GM19239 (cell line): ENCODE measurements at places on chromosomes 16 and 17.

DNA sequence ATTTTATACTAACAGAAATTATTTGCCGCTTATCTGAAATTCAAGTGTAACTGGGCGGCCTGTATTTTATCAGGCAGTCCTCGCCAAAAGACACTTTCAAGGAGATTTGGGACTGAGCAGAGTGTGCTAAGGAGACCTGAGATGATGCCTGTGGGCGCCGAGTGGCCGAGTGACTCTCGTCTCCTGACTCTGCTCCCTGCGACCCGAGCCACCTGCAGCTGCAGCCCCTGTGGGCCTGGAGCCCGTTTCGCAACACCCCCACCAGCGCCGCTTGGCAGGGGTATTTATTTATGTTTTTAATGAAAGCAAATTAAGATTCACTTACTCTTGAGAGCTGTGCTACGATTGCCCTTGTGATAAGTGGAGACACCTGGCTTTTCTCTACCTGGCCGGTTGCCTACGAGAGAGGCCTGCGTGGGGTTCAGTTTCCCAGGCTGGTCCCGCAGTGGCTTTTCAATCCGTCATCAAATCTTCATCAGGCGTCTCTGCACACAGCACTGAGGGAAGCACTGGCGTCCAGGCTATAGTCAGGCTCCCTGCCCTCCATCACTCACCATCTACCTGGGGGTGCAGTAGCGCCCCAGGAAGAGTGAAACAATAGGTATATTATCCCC, 124.0 kb downstream of the SEC14L1 start:
- no peak for DNase-seq

GRCh38 chr17:45813048-45813725, 29.1 kb downstream of the CRHR1 start:
- DNase-seq, result no peak

DNA sequence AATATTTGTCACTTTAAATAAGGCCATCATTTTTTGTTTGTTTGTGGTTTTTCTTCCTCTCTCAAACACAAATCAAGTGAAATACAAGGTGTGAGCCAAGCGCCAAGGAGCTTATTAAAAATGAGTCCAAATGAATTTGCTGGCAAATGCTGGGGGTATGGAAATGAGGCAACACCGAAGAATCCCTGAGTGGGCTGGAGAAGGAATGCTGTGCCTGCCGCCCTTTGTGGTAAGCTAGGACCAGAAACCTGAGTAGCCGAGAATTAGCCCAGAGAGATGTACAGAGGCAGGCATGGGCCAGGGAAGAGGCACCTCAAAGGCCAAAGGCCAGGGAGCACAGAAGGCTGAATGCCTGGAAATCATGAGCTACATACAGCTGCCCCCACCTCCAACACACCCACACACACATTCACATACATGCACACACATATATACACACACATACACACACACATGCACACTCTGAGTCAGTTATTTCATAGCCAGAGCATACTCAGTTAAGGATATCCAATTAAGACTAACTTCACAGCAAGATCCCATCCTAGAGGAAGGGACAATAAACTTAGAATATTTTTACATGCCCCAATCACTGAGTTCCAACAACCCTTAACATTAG, 266.1 kb upstream of the DYNLRB2 start:
- no peak for DNase-seq

DNA sequence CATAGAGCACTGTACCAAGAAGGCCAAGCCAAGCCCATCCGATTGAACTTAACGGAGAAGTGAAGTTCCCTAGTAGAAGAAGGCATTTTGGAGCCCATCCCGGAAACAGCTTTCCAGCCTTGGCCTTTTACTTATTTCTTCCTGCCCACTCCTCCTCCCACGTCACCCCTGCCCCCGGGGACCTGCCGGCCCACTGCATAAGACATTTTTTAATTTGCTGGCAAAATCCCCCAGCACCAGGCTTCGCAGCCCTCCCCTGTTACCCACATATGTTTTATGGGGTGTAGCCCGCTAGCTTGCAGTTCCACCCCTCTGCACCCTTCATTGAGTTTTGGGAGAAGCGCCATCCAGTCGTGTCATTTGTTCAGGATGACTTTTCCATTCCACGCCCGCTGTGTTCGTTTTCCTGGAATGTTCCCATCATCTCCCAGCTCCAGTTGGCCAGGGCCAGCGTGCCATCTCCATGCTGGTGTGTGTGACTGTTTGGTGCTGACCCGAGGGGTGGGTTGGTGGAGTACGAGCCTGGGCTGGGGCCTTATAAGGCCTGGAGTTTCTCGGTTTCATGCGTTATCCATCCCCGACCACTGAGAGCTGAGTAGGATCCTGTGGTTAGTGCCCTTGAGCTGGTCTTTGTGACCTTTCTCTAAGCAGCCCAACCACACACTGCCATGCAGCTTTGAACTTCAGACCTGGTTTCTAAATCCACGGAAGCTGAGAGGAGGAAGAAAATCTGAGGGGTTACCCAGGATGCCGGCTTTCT, 20.0 kb upstream of the TBX2 start:
- DNase-seq, result no peak

GRCh38 chr16:11640987-11641817, 27.1 kb upstream of the SNN start:
- DNase-seq, result no peak

- DNase-seq, result no peak
Measured at GRCh38 chr16:14957576-14958322, 17.1 kb upstream of the PDXDC1 start.

DNA sequence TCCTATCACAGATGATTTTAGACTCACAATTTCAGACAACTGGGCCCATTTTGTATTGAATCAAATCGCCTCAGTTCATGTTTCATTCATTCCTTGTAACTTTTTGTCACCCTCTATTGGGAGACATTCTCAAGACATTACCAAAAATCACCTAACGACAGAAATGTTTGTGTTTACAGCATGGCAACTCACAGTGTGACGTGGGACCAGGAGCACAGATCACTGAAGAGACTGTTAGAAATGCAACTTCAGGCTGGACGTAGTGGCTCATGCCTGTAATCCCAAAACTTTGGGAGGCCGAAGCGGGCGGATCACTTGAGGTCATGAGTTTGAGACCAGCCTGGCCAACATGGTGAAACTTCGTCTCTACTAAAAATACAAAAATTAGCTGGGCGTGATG, 249.6 kb downstream of the NTN1 start:
- DNase-seq, result no peak

DNA sequence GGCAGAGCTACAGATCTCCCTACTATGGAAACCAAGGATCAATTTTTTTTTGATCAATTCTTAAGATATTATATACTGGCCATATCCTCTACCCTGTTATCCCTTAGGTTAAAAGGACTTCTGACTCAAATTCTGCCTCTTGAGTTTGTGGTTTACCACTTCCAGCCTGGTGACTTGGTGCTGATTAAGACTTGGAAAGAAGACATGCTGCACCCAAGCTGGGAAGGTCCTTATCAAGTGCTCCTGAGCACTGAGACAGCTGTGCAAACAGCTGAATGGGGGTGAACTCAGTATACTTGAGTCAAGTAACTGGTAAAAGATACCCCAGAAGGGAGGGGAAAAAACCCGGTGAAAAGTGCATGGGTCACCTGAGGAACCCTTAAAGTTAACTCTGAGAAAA, 20.5 kb upstream of the SPACA3 start:
- DNase-seq, result no peak

GRCh38 chr17:38908676-38909181, 16.7 kb upstream of the LASP1NB start:
- no peak for DNase-seq

- DNase-seq, result no peak
Measured at GRCh38 chr17:79702034-79702433, 28.7 kb upstream of the ENPP7 start.

- DNase-seq, result peak; percentile 59
Measured at GRCh38 chr16:28192806-28193529, 18.8 kb downstream of the XPO6 start.

- DNase-seq, result no peak
Measured at GRCh38 chr16:88369447-88370008, 13.2 kb upstream of the ZNF469 start.

DNA sequence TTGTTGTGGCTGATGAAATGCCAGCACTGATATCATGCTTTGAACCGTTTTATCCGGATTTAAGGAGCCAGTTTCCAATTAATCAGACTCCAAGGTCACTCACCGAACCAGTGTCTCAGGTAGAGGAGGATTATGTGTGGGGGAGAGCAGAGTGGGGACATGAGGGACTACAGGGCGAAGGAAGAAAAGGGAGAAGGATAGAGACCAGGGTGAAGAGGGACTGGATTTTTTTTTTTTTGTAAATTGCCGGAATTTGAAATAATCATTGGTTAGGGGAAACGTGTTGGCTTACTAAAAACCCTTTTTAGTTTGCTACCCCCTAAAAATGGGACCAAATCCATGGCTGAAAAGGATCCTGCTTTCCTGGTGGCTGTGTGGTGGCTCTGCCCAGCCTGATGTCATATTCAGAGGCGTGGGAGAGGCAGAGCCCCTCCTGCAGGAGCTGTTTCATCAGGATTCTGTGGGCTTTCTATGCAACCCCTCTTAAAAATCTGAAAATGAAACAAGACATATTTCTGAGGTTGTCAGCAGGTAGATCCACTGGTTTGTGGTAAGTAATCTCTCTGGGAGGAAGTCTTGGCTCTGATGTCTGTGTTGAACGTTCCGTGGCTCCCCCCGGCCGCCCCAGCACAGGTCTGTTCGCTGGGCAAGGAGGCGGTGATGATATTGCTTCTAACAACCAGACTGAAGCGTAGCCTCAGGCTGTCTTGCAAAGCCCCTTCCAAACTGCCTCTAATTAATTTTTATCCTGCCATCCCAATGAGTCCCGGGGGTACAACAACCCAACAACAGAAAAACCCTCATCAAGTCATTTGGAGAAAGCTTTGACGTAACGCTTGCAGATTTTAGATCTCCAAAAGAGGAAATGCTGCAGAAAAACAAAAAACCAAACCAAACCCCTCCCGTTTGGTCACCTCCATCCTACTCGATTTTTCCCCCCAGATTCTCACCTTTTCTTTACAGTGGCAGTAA, 143.0 kb upstream of the ZFHX3 start:
- DNase-seq, result no peak

DNA sequence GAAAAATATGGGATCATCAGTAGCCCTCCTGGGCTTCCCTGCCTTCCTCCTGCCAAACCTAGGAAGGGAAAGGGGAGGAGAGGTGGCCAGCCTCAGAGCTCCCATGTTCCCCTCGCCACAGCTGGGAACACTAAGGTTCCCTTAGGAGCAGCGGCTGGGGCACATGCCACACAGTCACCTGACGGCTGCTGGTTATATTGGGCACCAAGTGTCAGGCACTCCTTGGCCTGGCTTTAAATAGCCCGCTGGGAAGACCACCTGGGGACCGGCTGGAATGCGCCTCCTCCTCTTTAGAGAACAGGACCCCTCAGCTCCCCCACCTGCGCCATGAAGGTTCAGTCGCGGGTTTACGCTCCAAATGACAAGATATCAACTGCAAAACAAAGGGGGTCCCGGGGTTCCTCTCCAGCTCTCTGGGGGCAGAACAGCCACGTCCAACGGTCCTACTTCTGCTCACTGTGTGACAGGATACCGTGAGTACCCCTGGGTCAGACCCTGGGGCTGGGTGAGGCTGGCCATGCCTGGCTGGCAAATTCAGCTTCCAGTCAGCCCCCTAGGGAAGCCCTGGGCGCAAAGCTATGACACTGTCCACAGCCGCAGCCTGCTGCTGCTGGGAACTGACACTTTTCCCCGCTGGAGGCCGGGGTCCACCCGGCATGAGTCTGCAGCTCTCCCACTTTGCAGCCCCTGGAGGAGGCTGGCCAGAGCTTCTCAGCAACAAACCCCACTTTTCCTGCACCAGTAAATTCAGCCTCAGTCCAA, 3.3 kb downstream of the SMIM5 start:
- DNase-seq, result no peak

- DNase-seq, result no peak
Measured at GRCh38 chr17:31798205-31798724, 60.8 kb downstream of the COPRS start.

- no peak for DNase-seq
Measured at GRCh38 chr17:9928601-9929333, 23.7 kb upstream of the RCVRN start.

- no peak for DNase-seq
Measured at GRCh38 chr16:29702269-29702668, 23.3 kb downstream of the QPRT start.

DNA sequence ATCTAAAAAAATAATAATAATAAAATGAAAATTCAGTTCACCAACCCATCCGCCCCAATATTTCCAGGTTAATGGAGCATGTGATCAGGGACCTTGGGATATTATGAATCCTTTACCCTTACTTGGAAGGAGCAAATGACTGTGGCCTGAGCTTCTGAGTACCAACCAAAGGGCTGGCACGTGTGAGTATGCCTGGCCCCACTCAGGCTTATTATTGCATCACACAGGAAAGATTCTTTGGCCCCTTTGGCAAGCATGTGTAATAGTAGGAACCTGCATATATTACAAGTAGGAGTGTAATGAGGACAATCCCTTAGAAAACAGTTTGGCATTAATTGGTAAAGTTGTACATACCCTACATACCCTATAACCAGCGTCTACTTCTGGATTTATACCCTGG, 7.2 kb upstream of the C17orf78 start:
- DNase-seq, result no peak

GRCh38 chr16:55379876-55380390, 55.9 kb downstream of the IRX6 start:
- DNase-seq, result no peak

DNA sequence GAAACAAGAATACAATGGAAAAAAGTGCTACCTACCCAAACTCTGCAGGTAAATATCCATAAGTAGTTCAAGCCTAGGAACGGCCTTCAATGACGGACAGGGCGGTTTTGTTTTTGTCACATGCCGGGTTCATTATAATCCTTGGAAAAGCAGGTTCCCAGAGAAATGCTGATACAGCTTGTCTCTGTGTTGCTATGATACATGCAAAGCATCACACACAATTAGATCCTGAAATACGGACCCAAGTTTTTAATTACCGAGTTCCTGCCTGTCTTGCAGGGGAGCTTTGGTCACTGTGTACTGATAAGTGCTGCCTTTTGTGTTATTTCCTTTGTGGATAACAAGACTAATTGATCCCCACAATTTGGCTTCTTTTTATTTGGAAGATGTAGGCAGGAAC, 217.4 kb downstream of the HAPSTR1 start:
- no peak for DNase-seq

GRCh38 chr17:61205931-61206330, 193.7 kb upstream of the TBX2 start:
- DNase-seq, result no peak

DNA sequence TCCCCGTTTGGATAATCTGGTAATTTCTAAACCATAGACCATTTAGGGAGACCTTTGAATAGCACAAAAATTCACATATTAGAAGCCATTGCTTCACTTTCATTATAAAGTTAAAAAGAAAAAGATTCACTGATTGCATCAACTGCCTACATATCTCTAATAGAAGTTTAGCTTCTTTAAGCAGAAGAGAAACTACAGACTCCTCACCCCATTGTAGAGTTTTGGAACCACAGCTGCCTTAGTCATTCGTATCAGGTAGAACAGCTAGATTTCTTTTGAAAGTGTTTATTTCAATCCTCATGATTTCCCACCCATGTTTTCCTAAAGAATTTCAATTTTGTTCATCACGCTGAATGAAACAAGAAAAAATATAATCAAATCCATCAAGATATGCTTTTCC, 144.8 kb downstream of the CDH8 start:
- DNase-seq, result no peak
